ENCODE measurements at places on chromosomes 2 and 18. TPM values are rescaled to one million over a fixed set of nuclear protein-coding genes. Genes with fewer than 3 reads are reported as not detected.

Gene SFT2D3
- 17.8 TPM for total RNA-seq

Gene KCNIP3
- total RNA-seq = not detected

Gene HYCC2
- 34.8 TPM for total RNA-seq

Gene CRACDL
- total RNA-seq = 0.64 TPM

Gene COPS8
- 31.2 TPM for total RNA-seq

Gene RPRM
- total RNA-seq = 0.24 TPM

Gene TNS1
- total RNA-seq = 0.60 TPM

Gene KIF5C
- 6.8 TPM for total RNA-seq

Gene INSIG2
- total RNA-seq = 21.0 TPM

Gene TEKT4
- total RNA-seq = not detected

Gene DSC2
- total RNA-seq = 0.86 TPM

Gene ATF2
- total RNA-seq = 64.1 TPM

Gene TXNDC2
- total RNA-seq = not detected

Gene GATA6
- total RNA-seq = 0.44 TPM

Gene ITGB6
- not detected for total RNA-seq

Gene DSG4
- total RNA-seq = not detected

Gene ANKRD30BL
- not detected for total RNA-seq

Gene TTLL4
- 18.7 TPM for total RNA-seq

Gene SP140L
- 89.5 TPM for total RNA-seq

Gene ADNP2
- 22.1 TPM for total RNA-seq

Gene TMEM198
- total RNA-seq = not detected
